ENCODE measurements at places on chromosomes 6 and 20.

GRCh38 chr6:157075549-157076450 lies 247.5 kb downstream of the TMEM242 start:
- DNase-seq = no peak

DNA sequence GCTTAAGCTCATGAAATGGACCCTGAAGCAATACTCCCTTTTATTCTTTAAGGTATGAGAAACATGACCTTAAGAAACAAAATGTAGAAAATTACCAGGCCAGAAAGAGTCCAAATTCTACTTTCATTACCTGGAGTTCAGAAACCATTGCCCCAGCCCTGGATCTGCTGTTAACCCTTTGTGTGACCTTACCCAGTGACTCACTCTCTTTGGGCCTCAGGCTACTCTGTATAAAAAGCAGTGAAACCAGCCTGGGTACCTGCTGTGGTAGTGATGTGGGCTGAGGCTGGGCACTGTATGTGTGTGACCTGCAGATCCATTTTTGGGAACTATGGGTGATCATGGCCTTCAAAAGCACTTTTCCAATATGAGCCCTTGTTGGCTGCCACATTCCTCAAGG lies 47.2 kb downstream of the SLC9A8 start:
- no peak for DNase-seq

DNA sequence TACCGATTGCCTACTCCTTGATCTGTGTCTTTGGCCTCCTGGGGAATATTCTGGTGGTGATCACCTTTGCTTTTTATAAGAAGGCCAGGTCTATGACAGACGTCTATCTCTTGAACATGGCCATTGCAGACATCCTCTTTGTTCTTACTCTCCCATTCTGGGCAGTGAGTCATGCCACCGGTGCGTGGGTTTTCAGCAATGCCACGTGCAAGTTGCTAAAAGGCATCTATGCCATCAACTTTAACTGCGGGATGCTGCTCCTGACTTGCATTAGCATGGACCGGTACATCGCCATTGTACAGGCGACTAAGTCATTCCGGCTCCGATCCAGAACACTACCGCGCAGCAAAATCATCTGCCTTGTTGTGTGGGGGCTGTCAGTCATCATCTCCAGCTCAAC lies 13.5 kb downstream of the CCR6 start:
- no peak for DNase-seq

DNA sequence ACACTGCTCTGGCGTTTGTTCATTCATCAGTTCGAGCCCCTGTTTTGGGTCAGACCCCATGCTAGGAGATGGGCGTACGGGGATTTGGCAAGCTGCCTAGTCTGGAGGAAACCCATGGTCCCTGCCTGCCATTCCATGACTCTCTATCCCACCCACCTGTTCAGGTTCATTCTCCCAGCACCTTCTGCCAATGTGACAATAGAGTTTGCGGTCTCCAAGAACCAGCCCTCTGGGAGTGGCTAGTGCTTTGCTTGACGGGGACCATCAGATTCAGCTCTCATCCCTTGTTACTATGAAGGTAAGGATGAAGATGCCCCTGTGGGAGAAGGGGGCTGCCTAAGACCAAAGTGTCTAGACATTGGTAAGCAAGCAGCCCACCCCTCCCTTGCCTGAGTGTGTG lies 345.0 kb downstream of the PTPRT start:
- DNase-seq = no peak

GRCh38 chr20:53949319-53949839 lies 121.0 kb downstream of the BCAS1 start:
- DNase-seq = no peak

- peak; percentile 54 for DNase-seq
Measured at GRCh38 chr6:31079656-31080261, 32.6 kb downstream of the C6orf15 start.

DNA sequence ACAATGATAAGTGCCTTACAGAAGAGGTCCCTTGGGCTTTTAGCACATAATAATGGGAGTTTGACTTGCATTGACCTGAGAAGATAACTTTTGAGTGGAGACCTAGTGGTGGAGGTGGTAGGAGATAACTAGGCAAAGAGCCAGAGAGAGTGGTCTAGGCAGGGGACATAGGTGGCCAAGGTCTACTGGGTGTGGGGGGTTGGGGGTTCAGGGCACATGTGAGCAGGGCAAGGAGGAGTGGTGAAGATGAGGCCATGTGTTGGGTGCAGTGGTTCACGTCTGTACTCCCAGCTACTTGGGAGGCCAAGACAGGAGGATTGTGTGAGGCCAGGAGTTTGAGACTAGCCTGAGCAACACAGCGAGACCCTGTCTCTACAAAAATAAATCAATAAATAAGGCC lies 74.3 kb upstream of the CTNNBL1 start:
- DNase-seq = no peak

DNA sequence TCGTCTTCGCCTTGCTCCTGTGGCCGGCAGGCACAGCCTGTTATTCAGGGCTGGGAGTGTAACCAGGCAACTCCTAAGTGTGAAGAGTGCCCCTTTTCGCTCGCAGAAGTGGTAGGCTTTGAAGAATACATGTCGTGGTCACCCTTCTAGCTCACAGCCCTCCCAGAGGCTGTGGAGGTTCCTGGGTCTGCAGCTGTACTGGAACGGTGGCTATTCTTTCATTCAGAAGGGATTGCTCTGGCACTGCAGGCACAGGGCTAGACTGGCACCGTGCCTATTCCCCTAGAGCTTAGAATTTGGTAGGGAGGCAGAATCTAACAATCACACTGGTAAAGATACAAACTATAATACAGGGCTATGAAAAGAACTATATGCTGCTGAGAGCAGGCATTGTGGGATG lies 1.1 kb upstream of the SRSF12 start:
- no peak for DNase-seq

- DNase-seq = no peak
Measured at GRCh38 chr6:21437581-21437980, 156.0 kb upstream of the SOX4 start.

- DNase-seq = no peak
Measured at GRCh38 chr6:135854799-135855198, 3.3 kb downstream of the PDE7B start.

DNA sequence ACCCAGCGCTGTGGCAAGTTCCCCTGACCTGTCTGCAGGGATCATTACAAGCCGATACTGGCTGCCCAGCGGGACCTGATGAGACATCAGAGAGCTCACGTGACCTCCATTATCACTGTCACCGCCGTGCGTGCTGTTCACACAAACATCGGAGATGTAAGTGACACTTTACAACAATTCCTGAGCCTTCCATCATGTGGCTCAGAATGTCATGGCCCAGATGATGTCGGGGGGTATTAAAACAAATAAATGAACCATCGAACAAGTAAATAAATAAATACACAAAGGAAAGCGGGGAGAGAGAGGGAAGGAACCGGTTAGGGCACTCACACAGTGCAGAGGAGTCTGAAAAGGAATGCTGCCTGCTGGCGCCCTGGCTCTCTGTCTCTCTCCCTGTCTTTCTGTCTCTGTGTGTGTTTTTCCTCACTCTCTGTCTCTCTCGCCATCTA lies 195.1 kb downstream of the BMP7 start:
- DNase-seq = no peak

DNA sequence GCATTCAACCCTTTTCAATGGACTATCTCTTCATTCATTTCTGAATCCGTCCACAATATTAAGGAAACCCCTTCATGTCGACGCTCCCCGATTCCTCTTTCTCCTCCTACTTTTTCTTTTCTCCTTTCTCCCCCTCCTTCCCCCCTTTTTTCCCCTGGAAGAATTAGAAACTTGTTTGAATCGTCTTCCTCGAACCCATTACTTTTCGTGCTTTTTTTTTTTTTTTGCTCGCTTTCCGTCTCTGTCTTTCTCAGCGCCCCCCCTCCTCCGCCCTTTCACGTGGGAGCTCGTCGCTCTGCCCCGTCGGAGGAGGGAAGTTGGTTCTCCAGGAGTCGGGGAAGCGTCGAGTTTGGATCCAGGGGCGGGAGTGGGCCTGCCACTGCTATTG lies 2.3 kb upstream of the NKX2-2 start:
- DNase-seq = no peak

DNA sequence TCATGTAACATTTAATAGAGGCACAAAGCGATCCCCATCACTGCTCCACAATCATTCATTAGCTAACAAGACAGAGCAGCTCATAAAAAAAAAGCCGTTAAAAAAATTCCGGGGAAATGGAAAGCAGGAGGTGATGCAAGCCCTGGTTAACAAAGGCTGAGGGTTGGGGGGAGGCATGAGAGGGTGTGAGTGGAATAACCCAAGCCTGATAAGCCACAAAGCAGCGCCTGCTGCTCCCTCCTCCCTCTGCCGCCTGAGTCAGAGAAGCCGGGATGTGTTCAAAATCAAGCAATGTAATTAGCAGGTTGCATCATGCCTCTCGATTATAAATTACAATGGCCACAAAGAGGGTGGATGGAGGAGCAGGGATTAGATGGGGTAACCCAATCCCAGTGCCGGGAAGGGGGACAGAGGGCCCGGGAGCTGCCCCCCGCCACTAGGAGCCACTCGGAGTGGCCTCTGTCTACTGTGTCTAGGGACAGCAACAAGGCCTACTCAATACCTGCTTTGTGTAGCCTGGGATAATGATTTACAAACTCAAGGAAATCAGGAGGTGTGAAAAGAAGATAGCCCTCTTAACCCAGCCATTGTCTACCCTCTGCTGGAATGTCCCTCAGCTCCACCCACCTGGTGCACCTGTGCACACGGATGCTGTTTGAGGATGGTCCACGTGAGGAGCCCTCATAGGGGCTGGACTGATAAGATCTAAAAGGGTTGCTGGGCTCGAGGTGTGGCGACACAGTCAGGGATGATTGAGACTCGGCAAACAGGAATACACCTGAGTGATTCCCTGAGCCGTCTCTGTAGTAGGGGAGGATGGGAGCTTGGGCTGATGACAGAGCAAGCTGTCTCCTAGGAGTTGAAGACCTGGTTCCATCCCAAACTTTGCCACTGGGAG lies 156.9 kb downstream of the VEGFA start:
- DNase-seq = no peak

DNA sequence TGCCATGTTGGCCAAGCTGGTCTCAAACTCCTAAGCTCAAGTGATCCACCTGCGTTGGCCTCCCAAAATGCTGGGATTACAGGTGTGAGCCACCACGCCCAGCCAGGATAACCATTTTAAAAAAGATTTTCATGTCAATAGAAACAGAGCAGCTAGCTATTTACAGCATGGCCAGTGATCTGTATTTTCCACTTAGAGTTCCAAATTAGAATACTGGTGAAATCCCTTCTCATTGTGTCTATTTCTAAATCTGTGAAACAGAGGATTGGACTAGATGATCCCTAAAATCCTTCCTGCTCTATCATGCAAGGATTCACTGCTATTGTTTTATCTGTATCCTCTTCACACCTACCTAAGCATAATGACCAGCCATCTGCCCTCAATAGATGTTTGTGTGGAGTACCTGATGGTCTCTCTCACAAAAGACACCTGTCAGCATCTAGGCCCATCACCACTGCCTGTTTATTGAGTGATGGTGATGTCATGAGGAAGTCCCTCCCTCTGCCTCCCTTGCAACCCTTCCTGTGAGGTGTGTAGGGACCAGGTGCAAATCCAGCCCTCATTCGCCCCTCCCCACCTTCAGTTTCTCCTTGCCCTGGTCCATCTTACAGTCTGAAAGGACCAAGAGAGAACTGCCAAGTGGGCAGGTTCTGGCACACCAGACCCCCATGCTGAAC lies 26.5 kb upstream of the SMIM29 start:
- DNase-seq = peak; percentile 26

DNA sequence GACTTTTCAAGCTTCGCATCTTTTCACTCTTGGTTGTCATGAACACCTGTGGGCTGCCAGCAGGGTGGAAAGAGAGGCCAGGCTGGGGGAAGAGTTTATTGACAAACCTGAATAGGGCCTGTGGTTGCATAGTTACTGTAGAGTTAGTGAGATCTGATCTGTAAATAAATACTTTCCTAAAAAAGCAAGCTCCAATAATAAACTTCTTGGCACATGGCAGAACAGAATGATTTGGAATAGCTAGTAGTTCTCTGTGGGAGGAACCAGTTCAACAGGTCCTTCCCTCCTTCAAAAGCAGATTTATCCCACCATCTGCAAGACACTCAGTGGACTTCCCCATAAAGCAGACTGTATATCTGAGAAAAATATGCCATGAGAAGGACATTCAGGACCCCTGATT lies 445.0 kb downstream of the HACE1 start:
- no peak for DNase-seq

DNA sequence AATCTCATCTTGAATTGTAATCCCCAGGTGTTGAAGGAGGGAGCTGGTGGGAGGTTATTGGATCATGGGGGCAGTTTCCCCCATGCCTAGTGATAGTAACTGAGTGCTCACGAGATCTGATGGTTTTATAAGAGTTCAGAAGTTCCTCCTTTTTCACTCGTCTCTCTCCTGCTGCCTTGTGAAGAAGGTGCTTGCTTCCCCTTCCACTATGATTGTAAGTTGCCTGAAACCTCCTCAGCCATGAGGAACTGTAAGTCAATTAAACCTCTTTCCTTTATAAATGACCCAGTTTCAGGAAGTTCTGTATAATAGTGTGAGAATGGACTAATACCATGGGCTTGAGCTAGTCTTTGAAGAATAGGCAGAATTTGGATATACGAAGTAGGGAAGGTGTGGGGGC lies 113.9 kb downstream of the RIN2 start:
- DNase-seq = no peak

DNA sequence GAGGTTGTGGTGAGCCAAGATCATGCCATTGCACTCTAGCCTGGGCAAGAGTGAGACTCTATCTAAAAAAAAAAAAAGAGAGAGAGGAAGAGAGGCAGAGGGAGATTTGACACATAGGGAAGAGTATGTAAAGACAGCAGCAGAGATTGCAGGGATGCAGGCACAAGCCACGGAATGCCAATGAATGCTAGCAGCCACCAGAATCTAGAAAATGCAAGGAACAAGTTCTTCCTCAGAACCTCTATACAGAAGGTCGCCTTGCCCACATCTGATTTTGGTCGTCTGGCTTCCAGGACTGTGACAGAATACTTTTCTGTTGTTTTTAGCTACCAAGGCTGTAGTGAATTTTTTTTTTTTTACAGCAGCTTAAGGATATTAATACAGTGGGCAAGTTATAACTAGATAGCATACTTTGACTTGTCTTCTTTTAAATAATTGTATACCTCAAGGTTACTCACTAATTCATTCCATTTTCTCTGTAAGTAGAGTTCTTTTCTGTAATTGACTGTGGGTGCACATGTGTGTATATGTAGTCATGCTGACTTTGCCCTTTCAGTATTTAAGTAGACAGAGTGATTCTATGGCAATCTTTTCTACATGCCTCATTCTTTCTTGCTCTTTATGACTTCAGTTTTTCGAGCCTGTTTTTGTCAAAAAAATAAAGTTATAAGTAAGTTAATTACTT lies 402.2 kb downstream of the GJA1 start:
- DNase-seq = no peak

Data from D721Med (cell line).